Activated CD8-positive, alpha-beta memory T cell treated with anti-CD3 and anti-CD28 coated beads for 48 hours (primary cell): ENCODE measurements at places on chromosomes 7 and 10.

- DNase-seq, result no peak
These were observed 9.4 kb downstream of the CLDN12 start for GRCh38 chr7:90412458-90413184.

DNA sequence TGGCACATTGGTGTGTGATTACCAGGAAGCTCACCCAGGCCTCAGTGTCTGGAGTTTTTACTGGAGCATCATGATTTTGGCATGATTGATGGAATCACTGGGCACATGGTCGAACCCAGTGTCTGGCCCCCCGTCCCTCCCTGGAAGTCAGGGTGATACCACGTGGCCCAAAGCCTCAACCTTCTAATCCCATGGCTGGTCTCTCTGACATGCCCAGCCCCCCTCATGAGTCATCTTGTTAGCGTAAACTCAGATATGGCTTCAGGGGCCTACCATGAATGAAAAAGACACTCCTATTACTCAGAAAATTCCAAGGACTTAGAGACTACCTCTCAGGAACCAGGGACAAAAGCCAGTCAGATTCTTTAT is 109.3 kb downstream of the GRK5 start:
- no peak for DNase-seq

GRCh38 chr10:5930272-5930671 is 40.2 kb downstream of the FBH1 start:
- no peak for DNase-seq

DNA sequence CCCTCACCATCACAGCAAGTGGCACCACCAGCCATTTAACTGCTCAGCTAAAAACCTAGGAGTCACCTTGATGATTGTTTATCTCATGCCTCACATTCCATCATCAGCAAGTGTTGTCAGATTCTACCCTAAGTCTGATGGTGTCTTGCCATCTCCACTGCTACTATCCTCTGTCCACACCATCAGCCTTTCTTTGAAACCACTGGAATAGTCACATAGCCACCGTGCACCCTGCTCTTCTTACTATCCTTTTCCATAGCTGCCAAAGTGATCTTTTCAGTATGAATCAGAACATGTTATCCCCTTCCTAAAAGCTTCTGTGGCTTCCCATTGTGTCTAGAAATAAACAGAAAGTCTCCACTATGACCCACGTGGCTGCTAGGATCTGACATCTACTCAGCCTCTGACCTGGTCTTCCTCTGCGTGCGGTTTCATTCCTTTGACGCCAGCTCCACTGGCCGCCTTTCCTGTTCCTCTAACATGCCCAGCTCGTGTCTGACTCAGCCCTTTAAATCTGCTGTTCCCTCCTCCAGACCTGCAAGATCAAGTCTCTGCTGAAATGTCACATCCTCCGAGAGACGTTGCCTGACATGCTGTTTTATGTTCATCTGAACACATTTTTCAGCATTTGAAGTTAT is 16.5 kb upstream of the CHN2 start:
- DNase-seq, result no peak

DNA sequence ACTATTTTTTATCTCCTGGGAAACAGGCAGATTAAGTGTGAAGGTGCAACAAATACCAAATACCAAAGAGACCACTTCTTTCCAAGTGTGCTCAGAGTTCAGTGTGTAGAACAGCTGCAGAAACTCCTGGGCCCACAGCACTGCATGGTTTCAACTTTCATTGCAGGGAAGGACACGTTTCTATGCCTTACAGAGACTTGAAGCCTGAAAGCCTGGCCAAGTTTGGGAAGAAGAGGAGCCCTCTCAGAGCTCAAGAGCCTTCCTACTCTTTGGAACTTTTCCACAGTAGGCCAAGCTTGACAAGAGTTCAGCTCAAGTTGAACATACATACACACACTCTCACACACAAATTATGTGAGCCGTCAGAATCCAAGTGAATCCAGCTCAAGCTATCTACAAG is 2.5 kb downstream of the HOXA4 start:
- DNase-seq, result no peak

- DNase-seq, result no peak
These were observed 77.1 kb downstream of the BMPER start for GRCh38 chr7:33982425-33982786.
